ENCODE measurements at places on chromosomes 7 and 10.

DNA sequence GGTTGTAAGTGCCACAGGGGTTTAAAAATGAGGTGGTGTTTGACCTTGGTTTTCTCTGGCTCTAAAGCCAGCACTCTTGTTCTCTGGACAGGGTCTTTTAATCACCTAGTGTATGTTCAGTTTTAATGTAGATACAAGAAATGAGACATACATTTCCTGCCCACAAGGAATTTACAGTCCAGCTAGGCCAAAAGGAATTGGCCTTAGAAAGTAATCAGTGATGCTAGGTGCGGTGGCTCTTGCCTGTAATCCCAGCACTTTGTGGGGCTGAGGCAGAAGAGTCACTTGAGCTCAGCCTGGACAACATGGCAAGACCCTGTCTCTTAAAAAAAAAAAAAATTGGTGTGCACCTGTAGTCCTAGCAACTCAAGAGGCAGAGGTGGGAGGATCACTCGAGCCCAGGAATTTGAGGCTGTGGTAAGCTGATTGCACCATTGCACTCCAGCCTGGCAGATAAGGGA is 100.2 kb downstream of the LRMDA start:
- no peak for DNase-seq

- no peak for DNase-seq
Measured at GRCh38 chr10:50625649-50626132, 1.9 kb upstream of the SGMS1 start.

DNA sequence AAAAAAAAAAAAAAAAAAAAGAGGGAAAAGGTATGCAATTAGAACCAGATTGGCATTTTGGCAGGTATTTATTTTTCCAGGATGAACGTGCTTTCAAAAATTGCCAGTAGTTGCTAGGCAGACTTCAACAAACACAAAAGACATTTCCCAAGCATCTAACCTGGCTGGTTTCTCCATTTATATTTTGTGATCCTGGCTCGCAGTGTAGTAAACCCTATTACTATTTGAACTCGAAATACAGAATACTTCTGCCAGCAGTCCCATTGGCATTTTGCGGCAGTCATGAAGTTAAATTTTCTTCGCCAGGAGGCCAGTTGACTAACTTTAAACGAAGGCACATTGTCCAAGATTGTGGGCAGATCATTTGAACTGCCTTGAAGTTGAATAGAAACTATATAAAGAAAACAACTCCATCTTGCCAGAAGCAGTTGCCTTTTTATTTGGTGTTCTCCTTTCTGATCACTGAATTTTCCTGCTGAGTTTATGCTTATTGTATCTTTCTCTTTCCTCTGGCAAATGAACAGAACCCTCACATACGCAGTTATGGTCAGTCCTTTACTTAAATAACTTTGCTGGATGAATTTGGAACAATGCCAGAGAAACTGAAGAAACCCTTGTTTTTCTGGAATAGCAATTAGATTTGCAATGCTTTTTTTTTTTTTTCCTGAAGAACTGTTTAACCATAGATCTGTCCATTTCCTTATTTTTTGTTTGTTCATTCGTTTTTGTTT is 132.9 kb downstream of the BICC1 start:
- DNase-seq: no peak

DNA sequence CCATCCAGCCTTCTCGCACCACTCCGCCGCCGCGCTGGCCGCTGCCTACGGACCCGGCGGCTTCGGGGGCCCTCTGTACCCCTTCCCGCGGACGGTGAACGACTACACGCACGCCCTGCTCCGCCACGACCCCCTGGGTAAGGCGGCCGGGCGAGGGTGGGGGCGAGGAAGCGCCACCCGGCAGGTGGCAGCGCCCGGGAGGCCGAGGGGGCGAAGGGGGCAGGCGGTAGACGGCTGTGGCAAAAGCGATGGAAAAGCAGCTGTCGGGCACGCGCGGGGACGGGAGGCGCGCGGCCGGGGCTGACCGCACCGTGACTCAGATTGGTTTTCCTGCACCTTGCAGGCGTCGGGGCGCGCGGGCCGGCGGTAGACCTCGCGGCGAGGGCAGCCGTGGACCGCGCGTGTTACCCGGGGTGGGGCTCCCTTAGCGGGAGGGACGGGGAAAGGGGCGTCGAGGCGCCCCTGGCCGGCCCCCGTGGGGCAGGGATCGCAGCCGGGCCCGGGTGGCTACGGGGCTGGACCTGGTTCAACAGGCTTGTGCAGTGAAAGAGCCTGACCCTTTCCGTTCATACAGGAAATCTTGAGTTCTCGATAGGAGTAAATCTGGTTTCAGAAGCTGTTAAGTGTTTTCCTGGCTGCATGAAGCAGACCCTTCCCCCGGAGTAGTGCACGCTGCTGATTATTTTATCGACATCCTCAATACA is 608 bp downstream of the HHEX start:
- DNase-seq: peak; percentile 35

- DNase-seq: no peak
Measured at GRCh38 chr7:116840256-116840655, 22.1 kb upstream of the CAPZA2 start.

DNA sequence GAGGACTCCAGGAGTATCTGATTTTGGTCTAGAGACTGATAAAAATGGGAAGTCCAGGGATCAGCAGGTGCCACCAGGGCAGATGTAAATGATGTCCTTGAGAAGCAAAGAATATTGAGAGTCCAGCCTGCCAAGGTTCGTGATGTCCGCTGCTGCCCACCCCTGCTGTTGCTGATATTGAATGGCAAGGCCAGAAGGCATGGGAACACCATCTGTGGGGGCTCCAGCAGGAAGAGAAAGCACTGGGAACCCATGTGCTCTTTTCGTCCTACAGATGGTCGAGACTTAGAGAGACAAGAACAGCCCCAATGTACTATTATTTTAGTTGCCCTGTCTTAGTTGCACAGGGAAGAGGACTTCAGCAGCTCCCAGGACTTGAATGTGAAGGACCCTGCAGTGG is 363.9 kb downstream of the GALNT17 start:
- DNase-seq: no peak

DNA sequence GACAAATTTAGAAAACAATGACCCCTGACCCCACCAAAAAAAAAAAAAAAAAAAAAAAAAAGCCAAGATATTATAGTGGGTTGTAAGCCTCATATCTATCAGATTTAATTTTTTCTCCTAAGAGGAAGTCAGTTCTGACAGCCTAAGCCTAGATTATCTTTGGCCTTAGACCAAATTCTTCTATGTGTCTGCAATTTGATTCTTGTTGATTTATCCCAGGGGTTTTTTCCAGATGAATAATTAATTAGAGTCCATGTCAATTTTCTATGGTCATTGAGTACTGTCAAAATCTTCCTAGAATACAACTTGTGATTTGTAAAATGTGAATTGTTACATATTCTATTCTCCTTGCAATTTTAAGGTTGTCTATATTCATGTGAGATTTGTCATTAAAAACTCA is 151.6 kb upstream of the CACNA2D1 start:
- no peak for DNase-seq

DNA sequence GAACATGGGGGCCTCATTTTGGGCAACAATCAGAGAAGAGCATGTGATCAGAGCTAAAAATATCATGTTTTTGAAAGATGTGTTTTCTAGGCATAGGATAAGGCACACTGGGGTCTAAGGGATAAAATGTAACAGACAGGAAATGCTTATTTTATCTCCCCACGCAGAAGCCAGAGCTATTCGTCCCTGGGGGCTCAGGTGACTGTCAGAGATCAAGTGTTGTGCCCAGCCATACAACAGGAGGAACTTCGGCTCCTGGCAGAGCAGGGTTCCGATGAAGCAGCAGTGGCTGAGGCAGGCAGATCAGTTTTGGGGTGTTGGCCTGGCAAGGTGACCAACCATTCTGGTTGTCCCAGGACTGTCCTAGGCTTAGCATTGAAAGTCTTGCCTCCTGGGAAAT is 15.2 kb downstream of the NPY start:
- no peak for DNase-seq

GRCh38 chr7:142557971-142558582 is 191.2 kb upstream of the PRSS1 start:
- no peak for DNase-seq

GRCh38 chr7:16774294-16774693 is 20.7 kb downstream of the TSPAN13 start:
- no peak for DNase-seq

GRCh38 chr10:17676919-17677318 is 33.0 kb downstream of the STAM start:
- no peak for DNase-seq

DNA sequence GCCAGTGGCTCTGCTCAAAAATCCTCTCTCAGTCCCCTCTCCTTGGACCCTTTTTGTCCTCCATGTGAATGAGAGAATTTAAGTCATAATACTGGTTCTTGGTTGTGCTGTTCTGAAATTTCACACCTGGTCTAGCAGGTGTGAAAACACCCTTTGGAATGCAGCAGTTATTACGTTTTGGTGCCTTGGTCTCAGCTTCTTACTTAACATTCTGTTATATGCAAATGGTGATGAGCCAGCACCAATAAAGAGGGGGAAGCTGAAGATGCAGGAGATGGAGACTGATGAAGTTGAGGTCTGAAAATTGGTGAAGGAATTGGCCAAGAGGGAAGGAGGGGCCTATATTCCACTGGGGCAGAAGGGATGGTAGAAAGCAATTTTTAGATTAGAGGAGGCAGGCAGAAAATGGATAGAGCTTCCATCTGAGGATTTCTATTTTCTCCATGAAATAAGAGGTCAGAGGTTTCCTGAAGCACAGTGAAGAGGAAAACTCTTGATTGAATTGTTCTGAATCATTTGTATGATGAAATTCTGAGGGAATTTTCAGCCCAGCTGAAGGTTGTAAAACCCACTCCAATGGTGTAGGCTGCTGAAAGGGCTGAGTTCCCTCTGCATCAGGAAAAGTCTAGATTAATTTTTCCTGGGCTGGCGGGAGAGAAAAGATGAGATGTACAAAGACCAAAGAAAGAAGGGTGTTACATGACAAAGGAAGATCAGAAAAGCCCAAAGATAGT is 94.0 kb upstream of the FAM180A start:
- no peak for DNase-seq

DNA sequence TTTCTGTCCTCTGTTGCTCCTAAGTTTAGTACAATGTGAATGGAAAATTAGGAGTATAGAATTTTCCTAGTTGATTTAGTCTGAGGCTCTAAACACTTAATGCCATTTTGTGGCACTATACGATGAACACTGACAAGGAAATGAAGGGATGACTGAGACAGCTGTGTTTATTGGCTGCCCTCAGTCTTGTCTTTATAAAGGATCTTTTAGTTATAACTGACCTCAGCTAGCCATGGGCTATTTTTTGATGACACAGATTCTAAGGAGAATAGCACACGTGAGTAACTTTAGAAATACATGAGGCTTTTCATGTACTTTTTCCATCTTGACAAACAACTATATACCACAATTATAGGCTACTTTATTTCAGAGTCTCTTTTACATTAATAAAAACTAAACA is 113.7 kb downstream of the PRKG1 start:
- no peak for DNase-seq

GRCh38 chr10:6191569-6191968 is 11.2 kb upstream of the PFKFB3 start:
- DNase-seq: no peak

- no peak for DNase-seq
Measured at GRCh38 chr10:118944959-118945633, 84.4 kb upstream of the NANOS1 start.

- no peak for DNase-seq
Measured at GRCh38 chr7:128254470-128254869, 13.4 kb downstream of the LEP start.

GRCh38 chr7:66321283-66321682 is 116.1 kb downstream of the TPST1 start:
- DNase-seq: no peak

GRCh38 chr10:82625512-82626189 is 750.7 kb downstream of the NRG3 start:
- DNase-seq: no peak

DNA sequence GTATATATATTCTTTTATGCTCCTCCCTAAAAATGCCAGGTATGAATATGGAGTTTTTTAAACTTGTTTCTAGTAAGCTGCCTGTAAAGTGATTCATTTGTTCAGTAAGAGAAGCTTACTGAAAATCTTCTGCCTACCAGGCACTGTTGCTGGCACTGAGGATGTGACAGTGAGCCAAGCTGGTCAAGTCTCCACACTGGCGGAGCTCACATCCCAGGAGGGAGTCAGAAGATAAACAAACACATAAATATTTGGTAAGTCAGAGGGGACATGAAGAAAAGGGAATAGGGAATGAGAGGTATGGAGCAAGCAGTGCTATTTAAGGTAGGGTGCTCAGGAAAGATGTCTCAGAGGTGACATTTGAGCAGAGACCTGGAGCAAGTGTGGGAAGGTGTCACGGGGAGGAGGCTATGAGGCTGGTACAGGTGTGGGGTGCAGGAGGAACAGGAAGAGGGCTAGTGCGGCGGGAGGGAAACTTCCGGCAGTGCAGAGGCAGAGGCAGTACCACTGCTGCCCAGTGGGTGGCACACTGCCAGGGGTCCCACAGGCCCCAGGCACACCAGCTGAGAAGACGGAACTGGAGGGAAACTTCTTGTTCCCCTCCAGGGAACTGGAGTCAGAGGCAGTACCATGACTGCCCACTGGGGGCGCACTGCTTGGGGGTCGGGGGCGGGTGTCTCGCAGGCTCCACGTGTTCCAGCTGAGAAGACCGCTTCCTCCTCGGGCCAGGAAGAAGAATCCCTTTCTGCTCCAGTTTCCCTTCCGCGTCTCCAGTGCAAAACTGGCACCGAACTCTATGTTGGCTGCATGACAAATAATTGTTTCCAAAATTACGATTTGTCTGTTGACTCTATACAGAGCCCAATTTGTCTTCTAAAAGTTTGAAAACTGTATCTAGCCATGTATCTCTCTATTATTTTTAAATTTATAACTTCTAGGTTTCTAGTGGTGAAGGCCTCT is 161.0 kb downstream of the TEX36 start:
- no peak for DNase-seq

GRCh38 chr10:72622271-72622670 is 3.6 kb downstream of the MICU1 start:
- no peak for DNase-seq

DNA sequence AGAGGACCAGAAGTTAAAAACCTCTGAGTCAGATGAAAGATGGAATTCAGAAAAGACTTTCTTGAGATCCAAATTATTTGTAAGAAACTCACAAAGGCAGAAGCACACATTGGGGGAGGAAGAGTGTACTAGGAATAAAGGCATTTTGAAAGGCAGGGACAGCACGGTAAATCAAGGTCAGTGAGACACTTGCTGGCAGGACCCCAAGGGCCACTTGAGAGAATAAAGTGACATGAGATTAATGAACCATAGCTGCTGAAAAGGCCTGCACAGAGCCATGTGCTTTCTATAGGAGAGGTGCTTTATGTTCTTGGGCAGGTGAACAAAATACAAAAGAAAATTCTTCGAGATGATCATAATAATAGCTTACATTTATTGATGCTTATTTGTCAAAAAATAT is 929.9 kb upstream of the MBL2 start:
- DNase-seq: no peak

DNA sequence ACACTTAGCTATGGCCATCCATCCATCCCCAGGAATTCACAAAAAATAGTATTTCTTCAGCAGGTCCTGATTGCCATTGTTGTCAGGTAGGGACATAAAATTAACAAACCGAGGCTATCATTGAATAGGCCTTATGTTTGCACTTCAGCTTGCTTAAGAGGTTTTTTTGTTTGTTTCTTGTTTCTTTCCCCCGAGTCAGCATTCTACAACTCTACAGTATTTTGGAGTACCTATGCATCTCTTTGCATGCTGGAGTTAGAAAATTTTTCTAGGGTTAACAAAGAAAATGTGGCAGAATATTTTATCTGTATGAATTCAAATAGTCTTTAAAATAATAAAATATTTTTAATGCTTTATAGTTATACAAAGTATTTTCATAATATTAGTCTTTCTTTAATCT is 26.3 kb downstream of the CHRM2 start:
- no peak for DNase-seq

All from stimulated activated CD4-positive, alpha-beta T cell treated with anti-CD3 and anti-CD28 coated beads, Interleukin-15, amount 100 ng/mL, for 1 hour (primary cell).